ENCODE measurements at places on chromosomes 11 and 22.

DNA sequence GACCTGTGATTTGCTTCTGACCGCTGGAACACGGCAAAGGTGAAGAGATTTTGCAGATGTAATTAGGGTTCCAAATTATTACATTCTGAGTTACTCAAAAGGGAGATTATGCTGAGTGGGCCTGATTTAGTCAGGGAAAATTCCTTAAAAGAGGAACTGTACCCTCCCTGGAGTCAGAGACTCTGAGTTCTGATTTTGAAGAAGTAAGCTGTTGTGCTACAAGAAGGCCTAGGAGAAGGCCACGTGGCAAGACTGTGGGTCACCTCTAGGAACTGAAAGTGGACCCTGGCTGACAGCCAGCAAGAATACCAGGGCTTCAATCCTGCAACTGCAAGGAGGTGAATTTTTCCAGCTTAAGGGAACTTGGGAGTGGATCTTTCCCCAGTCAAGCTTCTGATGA lies 45.3 kb downstream of the CHRDL2 start:
- no peak for DNase-seq

DNA sequence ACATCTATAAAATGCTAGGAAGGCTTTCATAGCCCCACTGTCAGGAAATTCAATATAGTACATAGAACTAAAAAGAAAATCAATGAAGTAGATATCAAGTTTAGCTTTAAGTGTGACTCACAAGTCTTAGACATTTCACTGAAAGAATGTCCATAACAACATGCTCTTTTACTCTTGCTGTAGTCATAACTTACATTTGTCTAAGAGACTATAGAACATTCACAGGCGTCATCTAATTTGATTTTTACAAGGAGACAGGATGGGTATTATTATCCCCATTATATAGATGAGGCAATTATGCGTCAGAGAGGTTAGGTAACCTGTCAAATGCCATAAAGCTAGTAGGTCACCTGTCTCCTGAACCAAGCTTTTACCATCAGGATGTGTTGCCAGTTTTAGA lies 36.9 kb downstream of the BDNF start:
- DNase-seq, result no peak

DNA sequence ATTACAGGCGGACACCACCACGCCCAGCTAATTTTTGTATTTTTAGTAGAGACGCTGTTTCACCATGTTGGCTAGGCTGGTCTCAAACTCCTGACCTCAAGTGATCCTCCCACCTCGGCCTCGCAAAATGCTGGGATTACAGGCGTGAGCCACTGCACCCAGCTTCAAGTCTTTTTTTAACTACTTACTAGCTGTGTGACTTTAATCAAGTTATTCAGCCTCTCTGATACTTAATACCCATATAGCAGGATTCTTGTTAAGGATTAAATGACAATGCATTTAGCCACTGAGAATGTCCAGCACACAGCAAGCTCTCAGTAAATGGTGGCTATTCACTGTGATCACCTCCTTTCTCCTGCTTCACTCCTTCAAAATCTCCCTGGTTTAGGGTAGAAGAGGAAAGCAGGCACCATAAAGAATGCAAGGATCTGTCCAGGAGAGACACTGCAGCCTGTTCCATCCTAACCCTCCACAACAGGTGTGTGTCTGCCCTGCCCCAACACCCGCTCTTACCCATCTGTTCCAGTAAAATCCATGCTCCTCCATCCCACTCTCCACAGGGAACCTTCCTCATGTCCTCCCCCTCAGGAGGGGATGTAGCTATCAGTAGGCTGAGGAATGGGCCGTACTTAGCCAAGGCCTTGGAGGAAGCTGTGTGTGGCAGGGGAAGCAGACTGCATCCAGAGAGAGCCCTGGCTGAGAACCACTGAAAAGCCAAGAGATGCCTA lies 69.3 kb downstream of the MICAL3 start:
- no peak for DNase-seq

- DNase-seq, result no peak
Measured at GRCh38 chr22:45891996-45892621, 84.9 kb downstream of the WNT7B start.

DNA sequence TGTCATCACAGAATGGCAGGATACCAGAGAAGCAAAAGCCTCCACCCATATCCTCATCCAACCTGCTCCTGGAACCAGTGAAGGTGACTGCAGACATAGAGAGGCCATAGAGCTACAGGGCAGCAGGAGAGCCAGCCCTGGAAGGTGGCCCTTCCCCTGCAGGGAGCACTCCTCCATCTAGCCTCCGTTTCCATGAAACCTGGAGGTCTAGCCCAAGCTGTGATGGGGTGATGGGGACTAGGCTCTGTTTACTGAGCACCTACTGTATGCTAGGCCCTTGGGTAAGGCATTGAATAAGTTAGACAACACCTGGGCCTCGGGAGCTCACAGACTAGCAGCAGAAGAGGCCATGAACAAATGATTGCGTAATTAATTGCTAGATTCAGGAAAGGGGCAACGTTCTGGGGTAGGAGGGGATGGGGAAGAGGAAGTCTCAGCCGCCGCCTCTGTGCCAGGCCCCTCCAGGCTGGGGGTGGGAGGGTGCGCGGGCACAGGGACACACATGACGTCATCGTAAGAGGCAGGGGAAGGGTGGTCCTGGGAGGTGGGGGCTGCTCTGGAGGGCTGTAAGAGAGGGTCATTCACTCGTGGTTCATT lies 784 bp upstream of the SYNGR1 start:
- DNase-seq, result no peak

DNA sequence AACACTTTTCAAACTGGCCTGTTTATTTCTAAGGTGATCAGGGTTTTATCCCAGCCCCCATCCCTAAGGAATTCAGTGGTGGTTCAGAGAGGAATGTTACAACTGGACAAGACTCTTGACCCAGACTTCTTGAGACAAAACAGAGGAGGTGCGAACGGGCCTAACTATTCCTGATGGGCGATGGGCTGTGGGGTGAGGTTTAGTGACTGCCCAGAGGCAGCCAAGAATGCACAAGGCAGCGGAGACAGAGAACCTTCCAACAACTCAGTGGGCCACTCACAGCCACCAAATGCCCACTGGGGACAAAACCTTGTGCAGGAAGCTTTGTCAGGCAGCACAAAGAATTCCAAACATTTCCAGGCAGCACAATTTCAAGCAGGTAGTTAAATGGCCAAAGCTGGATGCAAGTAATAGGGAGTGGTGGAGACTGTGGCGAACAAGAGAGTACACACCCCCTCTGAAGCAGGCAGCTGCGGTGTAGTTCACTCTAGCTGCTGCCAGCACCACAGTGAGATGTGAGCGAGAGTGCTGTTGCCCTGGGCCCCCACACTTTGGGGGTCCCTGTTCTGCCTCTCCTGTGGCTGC lies 29.2 kb downstream of the SCUBE1 start:
- no peak for DNase-seq

DNA sequence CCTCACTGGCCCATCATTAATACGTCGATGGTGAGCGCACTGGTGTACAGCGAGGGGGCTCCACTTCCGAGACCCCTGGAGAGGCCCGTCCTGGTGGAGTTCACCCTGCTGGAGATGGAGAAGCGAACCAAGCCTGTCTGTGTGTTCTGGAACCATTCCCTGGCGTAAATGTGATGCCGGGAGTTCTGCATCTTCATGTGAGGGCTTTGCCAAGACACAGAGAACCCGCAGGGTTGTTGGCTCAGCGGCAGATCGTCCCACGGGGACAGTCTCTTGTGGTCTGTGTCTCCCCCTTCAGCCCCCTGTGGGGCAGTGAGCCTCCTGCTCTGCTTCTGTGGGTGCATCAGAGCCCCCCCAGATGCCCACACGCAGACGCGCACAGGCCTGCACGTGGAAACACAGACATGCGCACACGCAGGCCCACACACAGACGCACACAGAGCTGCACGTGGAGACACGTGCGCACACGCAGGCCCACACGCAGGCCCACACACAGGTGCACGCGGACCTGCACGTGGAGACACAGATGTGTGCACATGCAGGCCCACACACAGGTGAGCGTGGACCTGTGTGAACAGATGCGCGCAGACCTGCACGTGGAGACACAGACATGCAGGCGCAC lies 55.8 kb upstream of the PRODH start:
- DNase-seq, result no peak

- DNase-seq, result no peak
Measured at GRCh38 chr11:106442032-106442431, 364.6 kb downstream of the AASDHPPT start.
